Spinal cord (tissue), 10 donors: ENCODE measurements at places on chromosomes 16 and 17. TPM values are rescaled to one million over a fixed set of nuclear protein-coding genes. Genes with fewer than 3 reads are reported as not detected.

The GAST gene
- polyA plus RNA-seq: 0.57 TPM

The TP53TG3 gene
- not detected for polyA plus RNA-seq

The XYLT1 gene
- 16.4 TPM for polyA plus RNA-seq

The CCL1 gene
- polyA plus RNA-seq: not detected

The SPATA22 gene
- polyA plus RNA-seq: 0.63 TPM

The PDE6G gene
- polyA plus RNA-seq: 1.9 TPM

The ZNF629 gene
- 27.4 TPM for polyA plus RNA-seq

The NAA38 gene
- 103 TPM for polyA plus RNA-seq

The BICDL2 gene
- polyA plus RNA-seq: 0.39 TPM

The MAPT gene
- 439 TPM for polyA plus RNA-seq

The TEKT1 gene
- polyA plus RNA-seq: 8.3 TPM

The PIPOX gene
- polyA plus RNA-seq: 9.4 TPM

The UMOD gene
- 0.63 TPM for polyA plus RNA-seq

The ASGR1 gene
- 32.5 TPM for polyA plus RNA-seq

The GPRC5B gene
- 126 TPM for polyA plus RNA-seq

The BRCA1 gene
- 9.1 TPM for polyA plus RNA-seq

The CAVIN1 gene
- polyA plus RNA-seq: 57.1 TPM

The CTNS gene
- 16.6 TPM for polyA plus RNA-seq

The CDC6 gene
- polyA plus RNA-seq: 12.9 TPM

The TMEM92 gene
- polyA plus RNA-seq: 3.0 TPM

The EPOP gene
- polyA plus RNA-seq: 2.3 TPM
